Activated CD4-positive, alpha-beta T cell treated with anti-CD3 and anti-CD28 coated beads, Interleukin-2, amount 50 U/mL, for 4 hours (primary cell): ENCODE measurements at places on chromosomes 3 and 15.

GRCh38 chr3:71069797-71070196 lies 513.7 kb downstream of the FOXP1 start:
- DNase-seq = peak; percentile 67

GRCh38 chr3:119175872-119176756 lies 2.7 kb downstream of the UPK1B start:
- DNase-seq = no peak

DNA sequence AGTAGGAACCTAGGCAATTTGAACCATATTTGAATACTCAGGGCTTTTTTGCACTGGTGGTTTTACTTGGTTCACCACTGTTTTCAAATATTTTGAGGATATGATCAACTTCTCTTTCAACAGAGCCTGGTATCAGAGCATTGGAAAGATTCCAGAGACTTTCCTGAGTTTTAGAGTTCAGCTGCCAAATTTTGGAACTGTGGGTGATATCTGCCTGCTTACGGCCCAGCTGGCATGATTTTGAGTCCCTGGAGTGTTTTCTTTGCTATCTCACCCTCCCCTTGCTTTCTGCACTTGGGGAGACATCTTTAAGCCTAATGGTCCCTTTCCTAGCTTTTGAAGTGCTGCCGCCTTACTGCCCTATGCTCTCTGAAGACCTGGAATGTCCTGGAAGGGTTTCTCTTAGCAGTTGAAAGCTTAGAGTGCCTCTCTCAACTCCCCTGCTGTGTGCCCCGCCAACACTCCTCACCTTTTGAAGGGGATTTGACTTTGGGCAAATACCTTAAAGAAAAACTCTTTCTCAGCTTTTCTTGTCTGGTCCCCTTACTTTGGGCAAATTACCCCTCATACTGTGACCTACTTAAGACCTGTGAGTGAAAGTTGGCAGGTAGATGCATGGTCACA lies 539.1 kb downstream of the MFSD1 start:
- no peak for DNase-seq

- no peak for DNase-seq
Observed at GRCh38 chr3:140472306-140473020, 205.4 kb upstream of the TRIM42 start.

DNA sequence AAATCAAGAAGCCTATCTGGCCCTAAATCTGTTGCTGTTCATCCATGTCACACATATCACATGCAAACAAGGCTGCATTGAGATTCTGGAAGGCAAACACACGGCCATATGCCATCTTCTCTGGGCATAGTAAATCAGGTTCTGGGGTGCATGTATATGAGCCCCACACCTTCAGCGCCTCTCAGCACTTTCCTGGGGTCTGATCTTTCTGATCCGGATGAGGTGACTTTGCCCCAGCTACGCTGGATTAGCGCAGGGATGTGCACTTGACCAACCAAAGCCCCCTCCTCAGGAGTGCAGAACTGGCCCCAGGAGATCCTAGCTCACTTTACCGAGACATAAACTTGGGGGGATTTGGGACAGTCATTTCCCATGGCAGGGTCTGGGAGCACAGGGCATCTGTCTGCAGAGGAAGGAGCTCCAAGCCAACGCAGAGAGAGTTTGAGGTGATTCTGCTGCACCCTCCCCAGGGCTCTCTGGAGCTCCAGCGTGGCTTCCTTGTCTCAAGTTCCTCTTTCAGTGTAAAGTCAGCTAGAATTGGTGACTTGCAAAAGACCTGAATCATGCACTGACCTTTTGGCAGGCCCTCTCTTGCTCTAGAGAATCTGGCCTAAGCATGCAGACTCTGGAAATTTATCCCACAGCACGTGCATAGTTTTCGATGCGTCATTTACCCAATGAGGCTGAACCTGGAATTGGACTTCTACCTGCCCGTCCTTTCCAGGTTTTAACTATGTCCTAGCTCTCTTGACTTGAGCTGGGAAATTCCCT lies 63.5 kb upstream of the KLF13 start:
- DNase-seq = no peak

DNA sequence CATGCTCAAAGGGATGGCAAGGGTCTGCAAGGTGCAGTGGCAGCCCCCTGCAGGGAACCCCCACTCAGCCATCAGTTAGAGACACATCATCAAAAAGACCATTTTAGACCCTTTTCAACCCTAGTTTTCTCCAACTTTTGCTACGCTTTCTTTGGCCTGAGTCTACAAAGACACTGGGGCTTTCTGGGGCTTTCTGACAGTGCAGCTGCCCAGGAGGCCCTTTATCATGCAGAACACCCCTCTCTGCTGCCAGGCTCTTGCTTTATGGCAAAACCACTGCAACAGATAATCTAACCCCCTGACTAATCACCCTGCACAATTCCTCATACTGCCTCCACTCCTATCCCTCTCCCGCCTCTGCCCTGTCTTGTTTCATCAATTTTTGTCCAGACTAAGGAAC lies 2.4 kb downstream of the NMNAT3 start:
- DNase-seq = no peak

DNA sequence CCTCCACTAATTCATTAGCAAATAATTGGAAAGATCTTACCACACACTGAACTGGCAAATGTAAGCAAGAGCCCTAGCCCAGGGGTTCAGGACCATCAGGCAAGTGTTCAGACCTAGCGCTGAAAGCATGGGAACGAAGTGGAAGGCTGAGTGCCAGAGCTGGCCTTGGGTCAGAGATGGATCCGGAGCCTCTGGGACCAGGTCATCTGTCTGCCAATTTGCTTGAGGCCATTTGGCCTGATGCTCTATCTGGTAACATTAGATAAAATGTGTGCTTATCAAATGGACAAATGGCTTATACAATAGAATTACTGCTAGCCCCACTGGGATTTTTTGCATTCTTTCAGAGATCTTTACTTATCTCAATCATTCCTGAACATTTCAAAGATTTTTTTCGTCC lies 1.4 kb upstream of the TMC3 start:
- DNase-seq = no peak

GRCh38 chr3:177551431-177551836 lies 354.2 kb upstream of the TBL1XR1 start:
- no peak for DNase-seq

- no peak for DNase-seq
Observed at GRCh38 chr3:56624725-56625124, 58.3 kb downstream of the TASOR start.

GRCh38 chr3:188365988-188366698 lies 212.2 kb downstream of the LPP start:
- DNase-seq = no peak

GRCh38 chr15:80902298-80902801 lies 87.3 kb downstream of the MESD start:
- no peak for DNase-seq

DNA sequence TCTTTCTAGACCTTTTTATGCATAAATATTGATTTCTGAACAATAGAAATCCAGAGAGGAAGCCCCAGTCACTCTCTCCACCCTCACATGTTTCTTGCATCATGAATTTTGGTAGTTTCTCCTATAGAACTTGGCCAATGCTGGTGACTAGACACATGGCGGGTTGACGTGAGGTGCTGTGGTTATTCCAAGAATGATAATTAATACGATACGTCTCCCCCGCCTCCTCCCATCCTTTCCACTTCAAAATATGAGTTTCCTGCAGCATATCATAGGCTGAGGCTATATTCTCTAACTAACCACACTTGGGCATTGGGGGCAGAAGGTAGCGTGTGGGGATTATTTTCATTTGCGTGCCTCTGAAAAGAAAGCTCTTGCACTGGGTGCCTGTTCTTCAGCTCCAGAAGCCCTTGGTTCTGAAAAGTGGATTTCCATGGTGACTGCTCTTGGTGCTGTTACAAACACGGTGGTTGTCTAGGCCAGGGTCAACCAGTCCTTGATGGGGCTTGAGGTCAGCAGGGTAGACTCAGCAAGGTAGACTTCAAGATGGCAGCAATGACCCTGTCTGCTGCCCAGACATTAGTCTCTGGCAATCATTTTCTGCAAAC lies 5.3 kb downstream of the TNFSF10 start:
- DNase-seq = peak; percentile 58

GRCh38 chr15:24858737-24859601 lies 95.8 kb upstream of the SNRPN start:
- DNase-seq = no peak

GRCh38 chr3:100097919-100098783 lies 16.1 kb downstream of the FILIP1L start:
- DNase-seq = no peak

- DNase-seq = no peak
Observed at GRCh38 chr3:87488765-87489164, 212.4 kb upstream of the POU1F1 start.

DNA sequence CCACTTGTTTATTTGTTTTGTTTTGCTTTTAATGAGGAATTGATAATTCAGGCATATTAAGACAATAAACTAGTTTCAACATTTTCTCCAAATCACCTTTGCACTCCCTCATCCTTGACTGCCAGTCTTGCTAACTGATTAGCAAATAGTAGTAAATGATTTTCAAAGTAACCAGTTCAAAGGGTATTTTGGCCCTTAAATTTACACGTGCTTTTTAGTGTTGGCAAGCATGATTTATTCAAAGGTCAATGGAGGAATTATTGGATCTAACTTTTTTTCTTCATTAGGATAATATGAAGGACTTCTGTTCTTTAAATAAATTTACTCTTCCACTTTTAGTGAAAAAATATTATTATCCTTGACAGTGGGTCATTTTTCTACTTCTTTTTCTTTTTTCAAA lies 53.8 kb downstream of the BCHE start:
- DNase-seq = no peak

- DNase-seq = no peak
Observed at GRCh38 chr15:54282228-54282836, 304.1 kb downstream of the UNC13C start.

DNA sequence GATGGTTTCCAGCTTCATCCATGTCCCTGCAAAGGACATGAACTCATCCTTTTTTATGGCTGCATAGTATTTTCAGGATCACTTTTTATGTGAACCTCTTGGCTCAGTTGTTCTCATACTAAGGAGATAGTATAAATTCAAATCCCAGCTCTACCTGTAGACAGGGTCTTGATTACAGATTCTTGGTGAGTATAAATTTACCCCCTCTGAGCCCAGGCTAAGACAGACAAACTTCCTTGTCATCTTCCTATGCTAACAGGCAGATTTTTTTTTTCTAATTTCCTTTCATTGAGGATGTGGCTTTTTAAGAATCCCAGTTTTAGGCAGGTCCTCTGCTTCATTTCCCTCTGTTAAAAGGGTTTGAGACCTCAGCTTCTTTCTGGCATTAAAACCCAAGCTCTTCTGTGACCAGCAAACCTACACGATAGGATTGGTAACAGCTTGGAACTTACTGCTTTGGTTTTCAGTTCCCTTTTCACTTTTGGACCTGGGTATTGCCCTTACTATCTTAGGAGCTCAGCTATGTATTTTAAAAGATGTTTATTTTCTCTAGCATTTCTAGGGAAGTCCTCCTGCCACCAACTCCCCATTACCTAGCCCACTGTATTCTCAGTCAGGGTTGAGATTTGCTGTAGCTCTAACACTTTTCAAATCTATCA lies 72.5 kb downstream of the VPS8 start:
- DNase-seq = no peak

- DNase-seq = no peak
Observed at GRCh38 chr15:90818251-90819210, 49.9 kb upstream of the FURIN start.

DNA sequence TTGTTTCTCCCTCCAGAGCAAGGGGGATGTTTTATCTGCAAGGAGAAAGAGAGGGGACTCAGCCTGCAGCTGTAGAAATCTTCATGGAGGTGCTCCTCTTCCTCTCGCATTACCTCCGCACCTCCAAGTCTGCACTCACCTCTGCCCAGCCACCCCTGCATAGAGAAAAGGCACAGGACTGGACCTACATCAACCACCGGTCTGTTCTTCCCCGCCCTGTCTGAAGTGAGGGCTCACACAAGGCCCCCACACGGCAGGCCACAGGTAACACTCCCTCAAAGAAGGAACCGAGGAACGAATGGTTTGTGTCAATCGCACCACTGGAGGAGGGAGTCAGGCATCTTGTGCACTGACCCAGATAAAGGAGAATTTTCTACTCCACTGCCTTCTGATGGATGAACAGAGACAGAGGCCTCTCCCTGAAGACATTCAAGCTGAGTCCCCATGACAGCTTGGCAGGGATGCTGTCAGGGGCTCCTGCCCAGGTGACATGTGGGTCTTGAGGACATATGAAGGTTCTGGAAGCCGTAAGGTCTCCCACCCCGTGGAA lies 260.3 kb downstream of the XXYLT1 start:
- DNase-seq = no peak

- DNase-seq = no peak
Observed at GRCh38 chr3:127350172-127351050, 62.6 kb upstream of the PRR20G start.

GRCh38 chr15:31256378-31257265 lies 70.0 kb upstream of the KLF13 start:
- DNase-seq = no peak

GRCh38 chr15:67135494-67135893 lies 70.1 kb downstream of the SMAD3 start:
- DNase-seq = no peak
